Fibroblast of upper back skin (primary cell): ENCODE measurements at places on chromosomes 5 and 9.

DNA sequence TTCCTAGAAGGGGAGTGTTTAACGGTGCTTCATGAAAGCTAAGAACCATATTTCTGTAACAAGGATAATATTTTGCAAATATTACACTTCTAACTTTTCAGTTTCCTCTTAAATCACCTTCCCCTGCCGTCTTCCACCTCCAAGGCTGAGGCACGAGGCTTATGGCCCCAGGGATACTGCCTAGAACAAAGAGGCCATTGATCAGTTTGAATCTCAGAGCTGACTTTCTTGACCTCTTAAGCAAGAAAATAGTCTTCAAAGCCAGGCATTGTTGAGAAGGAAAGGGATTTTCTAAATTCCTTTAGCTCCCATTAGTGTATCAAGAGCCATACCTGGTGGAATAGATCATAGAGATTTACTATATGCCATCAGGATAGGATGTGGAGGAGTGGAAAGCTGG, 566.2 kb downstream of the BNC2 start:
- DNase-seq = no peak

DNA sequence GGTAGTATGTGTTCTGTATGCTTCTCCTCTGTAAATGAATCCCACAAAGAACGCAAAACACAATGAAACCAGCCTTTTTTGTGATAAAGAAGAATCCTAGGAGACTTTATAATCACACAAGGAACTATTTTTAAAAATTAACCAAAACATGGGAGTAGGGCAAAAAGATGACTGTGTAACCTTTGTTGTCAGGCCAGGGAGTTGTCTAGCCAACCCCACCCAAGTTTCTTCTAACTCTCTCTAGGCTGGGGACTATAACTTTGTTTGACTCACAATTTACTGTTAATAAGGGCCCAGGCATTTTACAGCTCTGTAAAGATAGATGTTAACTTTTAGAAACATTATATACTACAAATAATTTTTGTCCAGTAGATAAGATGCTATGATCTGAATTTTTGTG, 176.1 kb downstream of the ADAMTS12 start:
- DNase-seq = no peak

GRCh38 chr9:70403618-70404025, 10.8 kb downstream of the KLF9 start:
- DNase-seq = no peak

GRCh38 chr9:95343725-95344287, 26.3 kb upstream of the FANCC start:
- DNase-seq = no peak

- DNase-seq = no peak
These were observed 43.7 kb downstream of the MEF2C start for GRCh38 chr5:88839238-88839637.

DNA sequence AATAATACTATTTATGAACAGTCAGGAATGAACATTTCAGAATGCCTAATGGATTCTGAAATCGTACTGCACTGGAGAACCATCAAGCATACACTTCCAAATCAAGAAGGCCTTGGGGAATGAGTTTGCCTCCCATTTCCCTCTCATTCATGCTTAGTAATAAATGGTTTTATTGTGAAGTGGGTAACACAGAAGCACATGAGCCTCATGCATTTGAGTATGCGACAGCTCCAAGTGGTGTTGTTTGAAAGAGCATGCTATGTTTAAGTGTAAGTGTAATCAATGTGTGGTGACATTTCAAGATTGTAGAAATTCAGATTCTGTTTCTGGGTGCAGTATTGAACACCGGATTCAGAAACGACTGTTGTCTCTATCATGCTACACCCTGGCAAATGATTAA, 60.0 kb downstream of the SGCD start:
- DNase-seq = no peak

GRCh38 chr5:173733831-173734501, 117.5 kb upstream of the BOD1 start:
- no peak for DNase-seq

DNA sequence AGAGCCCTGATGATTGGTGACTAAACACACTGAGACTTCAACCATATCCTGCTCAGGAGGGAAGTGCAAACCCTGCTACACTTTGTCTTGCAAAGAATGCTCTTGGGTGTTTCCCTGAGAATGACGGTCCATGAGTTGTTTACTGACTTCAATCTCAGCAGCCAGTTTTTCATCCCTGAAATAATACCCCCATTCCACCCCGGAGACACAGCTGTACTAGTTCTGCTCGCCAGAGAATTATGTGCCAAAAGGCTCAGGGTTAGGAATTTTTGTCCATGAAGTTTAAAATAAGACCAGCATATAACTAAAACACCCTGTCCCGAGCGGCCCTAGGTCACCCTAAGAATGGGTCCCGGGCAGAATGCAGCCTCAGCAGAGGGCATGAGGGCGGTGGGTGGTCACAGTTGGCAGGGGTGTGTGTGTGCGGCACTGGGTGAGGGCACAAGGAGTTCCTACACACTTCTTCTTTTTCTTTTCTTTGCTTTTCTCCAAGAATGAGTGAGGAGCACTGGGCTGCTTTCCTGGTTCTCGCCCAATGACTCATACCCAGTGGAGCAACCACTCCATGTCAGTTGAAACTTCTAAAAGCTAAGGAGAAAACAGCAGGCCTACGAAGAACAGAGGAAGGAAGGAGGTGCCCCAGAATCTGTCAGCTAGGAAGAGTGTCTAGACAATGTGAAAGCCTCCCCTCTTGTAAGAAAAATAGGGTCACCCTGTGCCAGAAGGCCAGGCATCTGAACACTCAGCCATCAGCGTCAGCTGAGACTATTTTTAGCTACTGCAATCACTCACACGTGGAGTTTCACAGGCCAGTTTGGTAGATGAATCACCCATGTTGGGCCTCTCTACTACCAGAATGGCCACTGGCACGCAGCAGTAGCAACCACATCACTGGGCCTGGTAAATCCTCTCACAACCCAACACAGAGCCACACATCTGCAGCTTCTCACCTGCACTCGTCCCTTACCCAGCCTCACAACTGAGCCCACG, 105.9 kb downstream of the DPYSL3 start:
- DNase-seq = peak; percentile 97

DNA sequence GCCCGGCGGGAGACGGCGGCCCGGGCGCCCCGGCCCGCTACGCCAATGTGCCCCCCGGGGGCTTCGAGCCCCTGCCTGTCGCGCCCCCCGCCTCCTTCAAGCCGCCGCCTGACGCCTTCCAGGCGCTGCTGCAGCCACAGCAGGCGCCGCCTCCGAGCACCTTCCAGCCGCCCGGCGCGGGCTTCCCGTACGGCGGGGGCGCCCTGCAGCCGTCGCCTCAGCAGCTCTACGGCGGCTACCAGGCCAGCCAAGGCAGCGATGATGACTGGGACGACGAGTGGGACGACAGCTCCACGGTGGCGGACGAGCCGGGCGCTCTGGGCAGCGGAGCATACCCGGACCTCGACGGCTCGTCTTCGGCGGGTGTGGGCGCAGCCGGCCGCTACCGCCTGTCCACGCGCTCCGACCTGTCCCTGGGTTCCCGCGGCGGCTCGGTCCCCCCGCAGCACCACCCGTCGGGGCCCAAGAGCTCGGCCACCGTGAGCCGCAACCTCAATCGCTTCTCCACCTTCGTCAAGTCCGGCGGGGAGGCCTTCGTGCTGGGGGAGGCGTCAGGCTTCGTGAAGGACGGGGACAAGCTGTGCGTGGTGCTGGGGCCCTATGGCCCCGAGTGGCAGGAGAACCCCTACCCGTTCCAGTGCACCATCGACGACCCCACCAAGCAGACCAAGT, 723 bp downstream of the SNX18 start:
- DNase-seq = no peak

DNA sequence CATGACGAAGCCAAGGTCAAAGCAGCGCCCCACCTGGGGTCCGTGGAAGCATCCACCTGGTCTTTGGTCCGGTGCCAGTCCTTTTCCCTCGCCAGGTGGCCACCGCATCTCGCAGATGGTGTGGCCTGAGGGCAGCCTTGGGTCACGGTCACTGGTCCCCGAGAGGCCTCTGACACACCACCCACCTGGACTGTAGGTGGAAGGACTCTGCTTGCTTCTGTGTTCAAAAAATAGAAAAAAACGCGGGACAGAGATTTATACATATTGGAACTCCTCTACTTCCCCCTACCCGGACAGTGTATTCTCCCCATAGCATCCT, 466 bp upstream of the TTC39B start:
- no peak for DNase-seq

DNA sequence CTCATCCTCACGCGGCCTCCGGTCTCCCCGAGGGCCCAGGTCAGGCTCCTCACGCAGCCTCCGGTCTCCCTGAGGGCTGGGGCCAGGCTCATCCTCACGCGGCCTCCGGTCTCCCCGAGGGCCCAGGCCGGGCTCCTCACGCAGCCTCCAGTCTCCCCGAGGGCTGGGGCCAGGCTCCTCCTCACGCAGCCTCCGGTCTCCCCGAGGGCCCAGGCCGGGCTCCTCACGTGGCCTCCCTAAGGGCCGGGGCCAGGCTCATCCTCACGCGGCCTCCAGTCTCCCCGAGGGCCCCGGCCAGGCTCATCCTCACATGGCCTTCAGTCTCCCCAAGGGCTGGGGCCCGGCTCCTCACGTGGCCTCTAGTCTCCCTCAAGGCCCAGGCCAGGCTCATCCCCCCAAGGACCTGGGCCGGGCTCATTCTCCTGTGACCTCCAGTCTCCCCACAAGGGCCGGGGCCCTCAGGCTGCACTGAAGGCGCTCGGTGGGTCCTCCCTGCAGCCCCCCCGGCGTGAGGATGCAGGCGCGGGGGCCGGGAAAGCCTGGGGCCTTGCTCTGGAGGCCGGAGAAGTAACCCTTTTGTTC, 51.2 kb upstream of the FCN2 start:
- no peak for DNase-seq

DNA sequence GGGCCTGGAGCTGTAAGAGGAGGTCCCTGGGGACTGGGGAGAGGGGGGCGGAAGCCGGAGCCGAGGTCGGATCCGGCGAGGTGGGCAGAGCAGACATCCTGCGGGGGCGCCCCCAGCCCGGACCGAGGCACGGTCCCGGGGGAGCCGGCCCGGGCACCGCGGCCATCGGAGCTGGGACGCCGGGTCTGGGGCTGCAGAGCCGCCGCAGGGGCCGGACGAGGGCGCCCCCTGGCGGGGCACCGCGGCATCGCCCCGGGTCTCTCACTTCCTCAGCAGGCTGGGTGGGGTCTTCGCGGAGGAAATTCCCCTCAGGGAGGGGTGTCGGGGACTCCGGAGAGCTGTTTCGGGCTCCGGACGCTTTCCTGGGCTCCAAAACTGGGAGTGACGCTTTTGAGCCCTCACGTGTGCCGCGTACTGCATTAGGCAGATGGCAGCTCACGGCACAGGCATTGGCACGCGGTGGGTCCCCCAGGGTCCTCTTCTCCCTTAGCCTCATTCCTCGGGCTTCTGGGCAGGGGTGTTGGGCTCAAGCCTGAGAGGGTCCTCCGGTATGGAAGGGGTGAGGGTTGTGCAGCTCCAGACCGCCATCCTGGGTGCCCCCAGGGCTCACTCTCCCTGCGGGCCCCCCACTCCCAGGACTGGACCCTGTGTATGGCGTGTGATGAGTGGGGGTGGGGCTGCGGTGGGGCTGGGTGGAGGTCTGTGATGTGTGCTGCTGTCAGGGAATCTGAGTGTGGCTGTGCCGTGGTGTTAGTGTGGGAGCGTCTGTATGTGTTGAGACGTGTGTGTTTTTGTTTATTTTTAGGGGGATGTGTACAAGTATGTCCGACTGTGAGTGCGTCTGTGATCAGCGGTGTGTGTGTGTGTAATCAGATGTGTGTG, 29.6 kb downstream of the LHX2 start:
- DNase-seq = no peak

DNA sequence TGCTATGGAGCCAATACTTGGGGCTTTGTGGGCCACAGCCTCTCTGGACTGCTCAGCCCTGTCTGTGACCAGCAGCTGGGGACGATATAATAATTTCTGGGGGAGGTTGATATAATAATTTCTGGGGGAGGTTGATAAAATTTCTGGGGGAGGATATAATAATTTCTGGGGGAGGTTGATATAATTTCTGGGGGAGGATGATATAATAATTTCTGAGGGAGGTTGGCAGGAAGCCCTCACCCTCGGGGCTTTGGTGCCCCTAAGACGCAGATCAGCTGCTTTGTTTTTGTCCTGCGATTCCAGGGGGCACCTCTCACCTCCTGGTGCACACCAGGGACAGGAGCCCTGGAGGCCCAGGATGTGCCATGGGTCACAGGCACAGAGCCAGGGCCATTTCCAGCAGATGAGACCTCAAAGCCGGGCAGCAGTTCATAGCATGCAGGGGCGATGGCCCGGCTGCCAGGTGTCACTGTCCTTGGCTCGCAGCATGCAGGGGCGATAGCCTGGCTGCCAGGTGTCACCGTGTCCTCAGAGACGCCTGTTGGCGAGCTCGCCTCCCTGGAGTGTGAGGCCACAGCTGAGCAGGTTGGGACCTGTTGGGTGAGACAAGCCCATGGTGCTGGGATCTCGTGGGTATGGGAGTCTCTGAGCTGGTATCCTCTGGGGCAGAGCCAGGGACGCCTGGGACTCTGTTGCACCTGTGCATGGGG, 3.8 kb upstream of the TOR4A start:
- DNase-seq = no peak

DNA sequence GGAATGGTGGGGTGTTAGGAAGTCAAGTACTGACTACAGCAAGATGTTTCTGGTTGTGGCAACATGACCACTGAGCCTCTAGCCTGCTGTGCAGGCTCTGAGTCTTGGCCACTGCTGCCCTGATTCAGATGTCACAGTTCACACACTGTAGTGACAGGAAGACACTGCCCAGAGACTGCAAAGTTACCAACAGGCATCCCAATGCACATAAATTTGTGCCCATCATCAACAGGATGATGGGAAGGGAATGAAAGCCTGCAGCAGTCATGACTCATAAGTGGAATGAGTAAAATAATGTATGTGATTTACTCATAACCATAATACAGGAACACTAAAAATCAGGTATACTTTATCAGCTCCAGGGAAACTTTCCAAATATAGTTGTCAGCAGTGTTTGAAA, 251.6 kb upstream of the HAPLN1 start:
- peak; percentile 86 for DNase-seq

DNA sequence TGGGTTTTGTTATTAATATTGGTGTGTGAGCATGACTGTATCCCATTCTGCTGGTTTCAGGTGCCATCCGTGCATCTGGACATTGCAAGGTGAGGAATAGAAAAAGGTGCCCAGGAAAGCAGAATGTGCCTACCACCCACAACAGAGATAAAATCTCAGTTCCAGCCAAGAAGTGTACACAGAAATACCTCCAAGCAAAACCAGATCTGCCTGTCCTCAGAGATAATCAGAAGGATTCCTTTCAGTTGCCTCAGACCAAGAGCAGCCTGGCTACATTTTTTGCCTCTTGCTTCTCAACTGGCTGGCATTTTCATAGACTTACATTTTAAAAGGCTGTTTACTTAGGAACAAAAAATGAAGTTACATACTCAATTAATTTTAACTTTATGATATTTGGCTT, 12.1 kb upstream of the ABLIM3 start:
- DNase-seq = no peak
